ENCODE measurements at places on chromosomes 12 and 14.

DNA sequence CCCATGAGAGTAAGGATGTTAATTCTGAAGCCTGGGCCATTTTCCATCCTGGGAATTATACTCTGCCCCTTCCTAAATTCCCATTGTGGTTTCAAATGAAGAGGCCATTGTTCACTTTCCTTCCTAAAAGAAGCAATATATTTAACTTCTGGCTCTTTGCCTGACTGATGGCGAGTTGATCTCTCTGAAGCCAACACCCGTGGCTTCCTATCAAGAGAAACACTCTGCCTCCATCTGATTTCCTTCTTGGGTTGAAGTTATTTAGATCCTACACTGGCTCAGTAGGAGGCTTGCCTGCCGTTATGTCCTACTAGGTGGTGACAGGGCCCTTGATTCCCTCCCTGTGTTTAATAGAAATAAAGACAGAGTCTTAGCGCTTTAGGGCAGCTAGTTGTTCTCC is 97.4 kb downstream of the PRKCH start:
- no peak for DNase-seq

DNA sequence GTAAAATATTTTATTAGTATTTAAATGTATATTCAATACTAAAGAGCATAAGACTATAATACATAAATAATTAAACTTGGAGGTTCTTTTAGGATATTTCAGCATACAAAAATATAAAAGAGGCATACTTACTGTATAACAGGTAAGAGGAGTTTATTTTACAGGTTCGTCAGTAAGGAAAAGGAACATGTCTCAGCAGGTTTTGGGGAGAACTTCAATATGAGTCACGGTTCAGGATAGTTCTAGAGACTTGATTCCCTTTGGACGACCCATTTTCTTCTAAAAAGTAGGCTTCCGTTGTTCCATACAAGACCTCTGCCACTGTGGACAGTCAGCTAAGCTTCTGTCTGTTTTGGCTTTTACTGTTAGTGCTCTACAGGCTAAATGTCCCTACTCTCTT is 181.1 kb downstream of the ALX1 start:
- DNase-seq, result no peak

DNA sequence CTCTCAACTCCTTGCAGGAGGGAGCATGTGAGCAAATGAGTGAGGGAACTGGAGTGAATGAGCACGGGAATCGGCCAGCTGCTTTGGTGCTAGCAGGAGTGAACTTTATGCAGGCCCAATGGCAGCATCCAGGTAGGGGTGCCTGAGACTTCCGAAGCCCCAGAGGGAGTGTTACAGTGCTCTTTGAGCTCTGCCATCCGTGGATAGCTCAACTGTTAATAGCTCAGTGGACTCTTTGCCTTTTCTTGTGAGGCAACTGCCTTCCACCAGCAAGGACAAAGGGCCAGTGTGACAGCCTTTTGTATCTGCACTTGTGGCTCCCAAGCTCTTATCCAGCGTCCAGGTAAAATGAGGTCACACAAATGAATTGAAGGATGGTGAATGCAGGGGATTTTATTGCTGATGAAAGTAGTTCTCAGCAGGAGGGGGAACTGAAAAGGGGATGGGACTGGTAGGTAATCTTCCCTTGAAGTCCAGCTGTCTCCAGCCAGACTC is 12.9 kb downstream of the CREBL2 start:
- no peak for DNase-seq

DNA sequence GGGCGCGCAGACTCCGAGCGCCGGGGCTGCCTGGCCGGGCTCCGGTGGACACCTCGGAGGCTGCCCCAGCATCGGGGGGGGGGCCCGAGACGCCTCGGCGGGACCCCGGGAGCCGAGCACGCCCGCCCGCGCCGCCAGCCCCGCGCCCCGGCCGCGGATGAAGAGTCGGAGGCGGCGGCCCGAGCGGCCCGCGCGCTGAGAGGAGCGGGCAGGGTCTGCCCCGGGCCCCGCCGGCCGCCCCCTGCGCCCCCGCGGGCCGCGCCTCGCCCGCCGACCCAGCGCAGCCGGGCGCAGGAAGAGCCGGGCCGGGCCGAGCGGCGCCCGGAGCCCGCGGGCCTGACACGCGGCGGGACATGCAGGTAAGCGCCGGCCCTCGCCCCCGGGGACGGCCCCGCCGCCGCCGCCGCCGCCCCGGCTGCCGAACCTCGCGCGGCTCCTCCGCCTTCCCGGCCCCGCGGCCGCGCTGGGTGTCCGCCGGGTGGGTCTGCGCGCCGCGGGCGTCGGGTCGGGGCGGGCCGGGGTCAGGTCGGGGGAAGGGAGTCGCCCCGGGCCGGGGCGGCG is 63.7 kb downstream of the FBXL14 start:
- DNase-seq, result peak; percentile 83

- DNase-seq, result no peak
These were observed 42.2 kb upstream of the TBX3 start for GRCh38 chr12:114726092-114726710.

GRCh38 chr12:46671102-46671501 is 154.7 kb downstream of the SLC38A4 start:
- DNase-seq, result no peak

All from H7 (cell line).